Stimulated activated CD8-positive, alpha-beta memory T cell treated with anti-CD3 and anti-CD28 coated beads, Interleukin-4, amount 100 ng/mL, for 1 hour (primary cell): ENCODE measurements at places on chromosomes 13 and 19.
A peak's percentile ranks its signal among the peaks of the same experiment; 100 is the strongest.

GRCh38 chr13:51113969-51114368 is 2.9 kb upstream of the C13orf42 start:
- DNase-seq = no peak

- DNase-seq = no peak
Observed at GRCh38 chr13:75013818-75014217, 468.2 kb downstream of the TBC1D4 start.

GRCh38 chr19:39671739-39672363 is 16.1 kb downstream of the LGALS16 start:
- peak; percentile 29 for DNase-seq

DNA sequence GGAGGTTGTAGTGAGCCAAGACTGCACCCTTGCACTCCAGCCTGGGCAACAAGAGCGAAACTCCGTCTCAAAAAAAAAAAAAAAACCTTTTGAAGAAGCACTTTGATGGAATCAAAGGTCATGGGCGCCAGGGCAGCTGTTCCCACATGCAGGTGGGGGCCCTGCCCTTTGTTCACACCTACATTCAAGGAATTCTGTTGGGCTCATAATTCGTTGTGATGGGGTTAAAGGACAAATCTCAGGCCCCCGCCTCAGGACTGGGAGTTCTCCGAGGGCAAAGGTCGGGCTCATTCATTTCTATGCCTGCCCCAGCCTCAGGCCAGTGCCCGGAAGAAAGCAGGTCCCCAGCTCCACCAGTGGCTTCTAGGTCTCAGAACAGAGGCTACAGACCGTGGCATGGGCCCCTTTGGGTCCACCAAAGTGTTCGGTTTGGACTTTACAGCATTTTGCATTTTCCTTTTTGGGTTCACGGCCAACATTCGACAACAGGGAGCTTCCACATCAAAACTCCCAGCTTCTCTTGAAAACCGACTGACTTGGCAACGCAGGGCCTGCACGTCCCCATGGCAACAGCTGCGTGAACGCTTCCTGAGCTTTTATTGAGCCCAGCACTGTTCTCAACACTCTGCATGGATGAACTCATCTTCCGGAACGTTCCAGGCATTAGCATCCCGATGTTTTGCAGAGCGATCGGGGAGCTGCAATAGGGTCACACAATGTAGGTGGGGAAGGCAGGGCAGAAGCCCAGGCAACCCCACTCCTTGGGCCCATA is 10.1 kb upstream of the GTF2F1 start:
- no peak for DNase-seq

DNA sequence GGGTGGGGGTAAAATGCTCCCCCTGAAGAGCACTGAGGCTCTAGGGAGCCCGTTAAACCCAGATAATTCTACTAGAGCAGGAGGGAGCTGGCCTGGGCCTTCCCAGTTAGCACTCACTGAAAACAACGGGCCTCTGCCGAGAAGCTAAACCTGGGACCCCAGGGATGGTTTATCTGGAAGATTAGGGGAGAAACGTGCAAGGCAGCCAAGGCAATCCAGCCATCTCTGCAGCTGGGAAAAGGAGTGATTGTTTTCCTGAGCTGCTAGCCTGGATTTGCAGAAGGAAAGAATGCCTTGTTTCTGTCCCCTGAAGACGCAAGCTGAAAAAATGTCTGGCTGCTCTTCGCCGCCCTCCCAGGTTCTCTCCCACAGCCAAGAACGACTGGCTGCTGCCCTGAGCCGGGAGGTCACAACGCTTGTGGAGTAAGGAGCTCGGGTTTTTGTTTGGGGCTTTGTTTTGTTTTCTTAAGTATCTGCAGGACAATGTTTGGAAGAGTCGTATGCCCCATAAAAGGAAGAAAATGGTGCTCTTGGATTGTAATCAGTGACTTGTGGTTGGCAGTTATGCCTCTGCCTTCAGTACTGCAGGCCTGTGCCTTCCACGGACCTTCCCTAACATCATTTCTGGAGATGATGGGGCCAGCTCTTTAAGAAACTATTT is 31.5 kb downstream of the COL4A2 start:
- no peak for DNase-seq

GRCh38 chr19:12090807-12091206 is 26.3 kb downstream of the ZNF844 start:
- peak; percentile 13 for DNase-seq

DNA sequence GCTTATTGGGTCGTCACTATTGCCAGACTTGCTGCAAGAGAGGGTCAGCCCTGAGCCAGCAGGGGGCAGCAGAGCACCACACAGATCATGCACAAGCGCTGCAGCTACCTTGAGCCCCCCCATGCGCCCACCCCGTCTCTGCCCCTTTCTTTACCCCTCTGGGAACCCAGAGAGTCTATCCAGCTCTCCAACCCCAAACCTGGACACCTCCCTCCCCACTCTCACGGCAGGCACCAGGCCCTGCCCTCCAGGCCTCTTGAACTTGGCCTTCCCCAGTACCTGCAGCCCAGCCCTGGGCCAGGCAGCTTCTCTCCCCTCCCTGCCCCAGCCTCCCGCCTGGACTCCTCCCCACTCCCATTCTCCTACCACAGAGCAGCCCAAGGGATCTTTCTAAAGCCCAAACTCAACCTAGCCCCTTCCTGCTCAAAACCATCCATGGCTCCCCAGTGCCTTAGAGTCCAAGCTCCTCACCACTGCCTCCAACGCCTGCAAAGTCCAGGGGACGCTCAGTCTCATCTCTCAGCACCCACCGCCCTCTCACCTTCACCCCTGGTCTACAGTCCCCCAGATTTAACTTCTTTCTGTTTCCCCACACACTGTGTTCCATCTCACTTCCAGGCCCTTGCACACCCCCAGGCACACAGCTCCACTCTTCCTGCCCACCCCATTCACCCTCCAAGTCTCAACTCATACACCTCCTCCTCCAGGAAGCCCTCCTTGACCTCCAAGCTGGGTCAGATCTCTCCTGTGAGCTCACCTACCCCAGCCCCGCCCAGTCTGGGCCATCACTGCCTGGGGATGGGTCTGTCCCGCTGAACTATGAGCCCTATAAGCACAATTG is 9.4 kb upstream of the CEACAM16 start:
- peak; percentile 55 for DNase-seq

DNA sequence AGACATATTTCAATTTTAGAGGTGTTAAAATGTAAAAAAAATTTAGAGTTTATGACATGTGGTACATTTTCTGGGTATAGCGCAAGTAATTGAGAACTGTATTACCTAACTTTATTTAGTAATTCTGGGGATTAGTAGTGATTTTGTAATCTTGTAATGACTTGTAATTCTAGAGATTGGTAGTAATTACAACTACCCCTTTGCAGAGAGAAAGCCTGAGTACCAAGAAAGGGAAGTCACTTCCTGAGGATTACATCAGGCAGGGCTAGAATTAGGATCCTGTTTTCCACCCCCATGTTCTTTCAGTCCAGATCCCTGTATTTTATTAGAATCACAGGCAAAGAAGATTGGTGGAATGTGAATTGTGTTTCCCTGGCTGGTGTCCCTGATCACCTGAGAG is 274.9 kb downstream of the KCNRG start:
- DNase-seq = no peak

- no peak for DNase-seq
Observed at GRCh38 chr19:17599780-17600179, 44.3 kb downstream of the COLGALT1 start.

GRCh38 chr13:70995338-70995737 is 871.7 kb downstream of the DACH1 start:
- no peak for DNase-seq

- no peak for DNase-seq
Observed at GRCh38 chr13:114007566-114007965, 33.7 kb upstream of the C13orf46 start.

DNA sequence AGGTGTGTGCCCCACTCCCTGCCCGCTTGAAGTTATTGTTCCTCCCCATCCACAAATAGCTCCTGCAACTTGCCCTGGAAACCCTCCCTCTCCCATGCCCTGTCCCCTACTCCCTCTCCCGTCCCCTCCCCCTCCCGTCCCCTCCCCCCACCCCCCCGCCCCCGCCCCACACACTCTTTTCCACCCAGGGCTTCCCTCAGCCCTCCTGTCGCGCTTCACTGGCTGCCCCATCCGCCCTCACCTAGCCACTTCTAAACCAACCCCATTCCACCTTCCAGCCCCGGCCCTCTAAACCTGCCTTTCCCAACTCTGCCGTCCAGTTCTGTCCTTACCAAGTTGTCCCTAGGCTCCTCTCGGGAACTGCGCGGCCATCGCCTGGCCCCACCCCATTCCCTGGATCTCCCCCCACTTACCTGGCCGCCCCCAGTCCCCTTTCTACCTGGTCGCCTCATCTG is 993 bp downstream of the RGL3 start:
- DNase-seq = no peak

DNA sequence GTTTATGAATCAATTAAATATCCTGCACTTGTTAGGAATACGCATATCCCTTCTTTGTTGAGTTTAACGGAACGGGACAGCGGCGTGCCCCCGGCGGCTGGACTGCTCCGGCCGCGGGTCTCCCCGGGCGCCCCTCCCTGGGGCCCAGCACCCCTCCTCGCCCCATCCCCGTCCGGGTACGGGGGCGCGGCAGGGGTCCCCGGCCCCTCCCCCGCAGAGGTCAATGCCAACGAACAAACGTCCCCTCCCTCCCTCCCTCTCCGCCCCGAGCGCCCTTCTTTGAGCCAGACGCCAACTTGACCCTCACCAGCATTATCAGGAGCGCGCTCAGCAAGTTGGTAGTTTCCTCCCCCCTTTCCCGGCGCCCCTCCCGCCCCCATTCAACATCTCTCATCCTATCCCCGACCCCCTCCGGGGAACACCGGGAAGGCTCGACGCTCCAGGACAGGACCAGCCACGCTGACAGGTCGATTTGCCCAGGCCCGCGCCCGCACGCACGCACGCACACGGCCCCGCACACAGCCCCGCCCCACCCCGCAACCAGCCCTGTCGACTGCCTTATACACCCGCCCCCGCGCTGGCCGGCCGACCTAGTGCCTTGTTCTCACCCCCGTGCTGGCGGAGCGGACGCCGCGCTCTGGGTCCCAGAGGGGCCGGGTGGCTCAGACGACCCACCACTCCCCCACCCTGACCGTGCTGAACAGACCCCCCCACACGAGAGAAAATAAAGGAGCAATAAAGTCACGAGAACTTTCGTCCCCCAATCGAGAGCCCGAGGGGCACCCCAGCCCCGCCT is 5.0 kb downstream of the LYL1 start:
- DNase-seq = no peak

DNA sequence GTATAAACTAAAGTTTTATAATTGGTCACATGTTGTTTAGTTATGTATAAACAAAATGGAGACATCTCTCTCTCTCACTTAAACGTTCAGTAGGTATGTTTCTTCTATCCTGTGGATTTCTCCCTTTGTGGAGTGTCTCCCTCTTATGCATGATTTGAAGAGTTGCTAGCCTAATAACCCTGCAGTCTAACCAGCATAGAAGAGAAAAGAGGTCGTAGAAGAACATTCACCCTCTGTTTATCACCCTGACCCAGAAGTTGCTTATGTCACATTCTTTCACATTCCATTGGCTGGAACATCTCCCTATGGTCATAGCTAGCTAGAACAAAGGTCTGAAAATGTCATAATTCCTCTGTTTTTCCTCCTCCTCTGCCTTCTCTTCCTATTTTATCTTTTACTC is 176.8 kb upstream of the PCDH20 start:
- no peak for DNase-seq

DNA sequence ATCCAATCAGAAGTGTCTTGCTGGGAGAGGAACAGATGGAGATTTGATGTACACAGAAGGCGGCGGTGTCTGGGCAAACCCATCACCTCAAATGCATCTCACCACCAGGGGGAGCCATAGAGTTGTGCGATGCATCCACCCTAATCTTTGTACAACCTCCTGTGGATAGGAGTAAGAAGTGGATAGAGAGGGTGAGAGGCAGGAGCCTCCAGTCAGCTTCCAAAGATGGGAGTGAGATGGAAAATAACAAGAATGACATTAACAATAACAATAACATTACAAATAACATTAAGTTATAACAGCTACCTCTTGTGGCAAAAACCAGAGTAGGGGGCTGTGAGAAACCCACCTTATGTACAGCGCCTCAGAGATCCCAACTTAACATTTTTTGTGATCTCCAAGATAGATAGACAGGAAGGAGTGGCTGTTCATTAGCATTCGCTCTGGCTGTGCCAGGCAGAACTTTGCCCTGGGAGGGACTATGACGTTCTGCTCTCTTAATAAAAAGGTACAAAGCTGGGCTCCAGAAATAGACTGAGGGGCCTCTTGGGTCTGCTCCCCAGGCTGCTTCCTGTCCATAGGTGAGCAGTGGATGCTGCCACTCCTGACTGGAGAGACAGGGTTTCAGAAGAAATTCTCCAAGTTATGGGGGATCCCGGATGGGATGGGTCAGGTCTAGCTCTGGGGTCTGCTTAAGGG is 5.2 kb upstream of the CEACAM18 start:
- peak; percentile 75 for DNase-seq

DNA sequence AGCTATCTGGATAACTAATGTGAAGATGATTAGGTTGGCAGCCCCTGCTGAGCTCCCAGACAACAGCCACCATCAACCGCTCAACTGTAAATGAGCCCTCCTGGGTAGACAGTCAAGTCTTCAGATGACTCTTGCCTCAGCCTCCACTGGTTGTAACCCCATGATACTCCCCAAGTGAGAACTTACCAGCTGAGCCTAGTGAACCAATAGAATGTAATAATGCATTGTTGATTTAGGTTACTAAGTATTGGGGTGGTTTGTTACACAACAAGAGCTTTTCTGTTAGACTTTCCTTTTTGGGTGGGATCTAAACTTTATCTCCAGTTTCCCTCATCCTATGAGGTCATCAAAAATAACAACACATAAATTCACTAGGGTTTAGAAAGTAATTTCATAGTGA is 69.4 kb downstream of the CYSLTR2 start:
- DNase-seq = no peak

DNA sequence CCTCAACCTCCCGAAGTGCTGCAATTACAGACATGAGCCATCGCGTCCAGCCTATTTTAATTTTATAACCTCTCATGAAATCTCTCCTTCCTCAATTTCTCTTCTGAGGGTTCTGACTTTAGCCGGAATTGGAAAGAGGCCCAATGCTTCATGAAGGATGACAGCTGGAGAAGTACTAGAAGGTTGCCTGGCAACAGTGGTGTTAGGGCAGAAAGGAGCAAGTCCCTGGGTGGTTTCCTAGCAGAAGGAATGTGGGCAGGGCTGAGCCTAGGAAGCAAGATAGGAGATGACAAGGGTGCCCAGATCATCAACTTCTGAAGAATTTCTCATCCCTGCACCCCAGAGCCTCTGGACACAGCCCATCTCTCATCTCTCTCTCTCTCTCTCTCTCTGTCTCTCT is 25.8 kb downstream of the CACNG6 start:
- no peak for DNase-seq

- no peak for DNase-seq
Observed at GRCh38 chr13:73101351-73102007, 42.7 kb downstream of the KLF5 start.

GRCh38 chr13:103487841-103488240 is 421.6 kb upstream of the SLC10A2 start:
- no peak for DNase-seq

- DNase-seq = peak; percentile 50
Observed at GRCh38 chr13:112606109-112607001, 18.4 kb upstream of the TUBGCP3 start.
